ENCODE measurements at places on chromosomes 2 and 18.
A peak's percentile ranks its signal among the peaks of the same experiment; 100 is the strongest.

GRCh38 chr2:171847627-171848026, 46.4 kb downstream of the SLC25A12 start:
- no peak for ATAC-seq

DNA sequence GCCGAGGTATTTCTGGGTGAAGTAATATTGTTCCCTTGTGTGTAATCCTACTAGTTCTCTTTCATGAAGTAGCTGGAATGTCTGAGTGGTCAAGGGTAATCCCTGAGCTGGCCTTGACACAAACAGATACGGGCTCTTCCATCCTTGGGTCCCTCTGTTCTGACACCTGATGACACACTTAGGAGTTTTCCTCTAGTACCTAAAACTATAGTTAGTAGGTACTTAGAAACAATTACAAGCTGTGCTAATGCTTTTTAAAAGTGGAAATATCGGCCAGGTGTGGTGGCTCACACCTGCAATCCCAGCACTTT, 59.2 kb upstream of the IL1R1 start:
- ATAC-seq, result peak; percentile 16

GRCh38 chr2:131121464-131121863, 16.3 kb downstream of the PLEKHB2 start:
- no peak for ATAC-seq

GRCh38 chr2:61471905-61472805, 1.3 kb upstream of the USP34 start:
- ATAC-seq, result no peak

- ATAC-seq, result no peak
Measured at GRCh38 chr2:122639176-122639575, 883.7 kb downstream of the TSN start.

DNA sequence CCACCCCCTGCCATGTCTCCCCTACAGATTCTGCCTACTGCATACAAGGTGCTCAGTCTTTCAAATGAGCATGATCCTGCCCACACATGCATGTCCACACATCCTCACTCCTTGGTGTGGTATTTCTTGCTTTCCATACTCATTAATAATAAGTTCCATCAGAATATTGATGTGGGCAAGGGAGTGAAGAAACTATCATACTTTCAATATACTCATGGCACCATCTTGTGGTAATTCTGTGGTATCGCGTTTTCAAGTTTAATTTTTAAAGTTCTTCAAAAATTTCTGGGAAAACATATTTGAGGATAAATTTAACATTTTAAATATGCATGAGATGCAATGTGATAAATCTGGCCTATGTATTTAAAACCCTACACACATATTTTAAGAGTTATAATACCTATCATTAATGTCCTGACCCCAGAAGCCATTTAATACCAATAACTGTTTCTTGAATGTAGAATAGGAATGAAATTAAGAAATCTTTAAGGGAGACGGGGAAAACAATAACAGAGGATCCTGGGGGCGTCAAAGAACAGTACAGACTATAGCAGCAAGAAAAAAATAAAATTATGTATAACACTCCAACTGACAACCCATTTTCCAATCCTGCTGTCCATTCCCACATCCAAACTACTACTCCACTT, 110.1 kb downstream of the ZNF385B start:
- no peak for ATAC-seq

DNA sequence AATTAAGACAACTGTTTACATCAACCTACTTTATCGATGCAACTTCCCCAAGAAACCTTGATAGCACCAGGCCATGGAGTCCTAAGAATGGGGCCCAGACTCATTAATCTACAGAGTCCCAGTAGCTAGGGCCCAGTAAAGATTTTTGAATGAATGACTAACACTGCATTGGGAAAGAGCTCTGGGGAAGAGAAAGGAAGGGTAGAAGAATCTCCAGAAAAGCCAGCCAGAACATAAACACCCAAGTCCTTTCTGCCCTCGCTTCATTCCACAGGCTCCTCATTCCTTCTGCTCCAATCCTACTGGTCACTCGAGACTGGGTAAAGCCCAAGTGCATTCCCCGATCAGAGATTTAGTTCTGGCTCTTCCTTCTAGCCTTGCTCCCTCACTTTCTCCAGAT, 44.3 kb downstream of the CYRIA start:
- ATAC-seq, result no peak

DNA sequence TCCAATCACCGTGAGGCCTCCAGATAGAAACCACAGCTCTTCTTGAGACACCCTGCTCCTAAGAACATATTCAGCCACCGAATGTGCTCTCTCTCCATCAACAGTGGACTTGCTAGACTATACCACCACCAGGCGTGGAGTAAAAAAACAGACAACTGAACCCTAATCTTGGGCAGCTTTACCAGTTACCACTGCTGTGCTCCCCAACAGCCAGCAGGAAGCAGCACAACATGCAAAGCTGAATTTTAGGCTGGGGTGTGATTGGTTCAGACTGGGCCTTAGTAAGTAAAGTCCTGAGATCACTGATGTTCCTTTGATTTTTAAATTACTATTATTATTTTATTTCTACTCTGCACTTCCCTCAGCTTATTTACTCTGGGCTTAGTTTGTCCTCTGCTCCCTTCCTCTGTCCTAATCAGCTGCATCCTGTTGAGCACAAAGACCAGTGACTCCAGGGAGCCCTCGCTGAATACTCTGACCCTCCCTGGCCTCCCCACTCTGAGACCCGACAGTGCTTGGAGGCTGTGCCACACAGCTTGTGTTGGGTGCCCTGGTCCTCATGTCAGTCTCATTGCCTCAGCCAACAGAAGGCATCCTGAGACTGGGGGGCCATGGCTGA, 21.9 kb downstream of the MRPL35 start:
- ATAC-seq, result no peak

DNA sequence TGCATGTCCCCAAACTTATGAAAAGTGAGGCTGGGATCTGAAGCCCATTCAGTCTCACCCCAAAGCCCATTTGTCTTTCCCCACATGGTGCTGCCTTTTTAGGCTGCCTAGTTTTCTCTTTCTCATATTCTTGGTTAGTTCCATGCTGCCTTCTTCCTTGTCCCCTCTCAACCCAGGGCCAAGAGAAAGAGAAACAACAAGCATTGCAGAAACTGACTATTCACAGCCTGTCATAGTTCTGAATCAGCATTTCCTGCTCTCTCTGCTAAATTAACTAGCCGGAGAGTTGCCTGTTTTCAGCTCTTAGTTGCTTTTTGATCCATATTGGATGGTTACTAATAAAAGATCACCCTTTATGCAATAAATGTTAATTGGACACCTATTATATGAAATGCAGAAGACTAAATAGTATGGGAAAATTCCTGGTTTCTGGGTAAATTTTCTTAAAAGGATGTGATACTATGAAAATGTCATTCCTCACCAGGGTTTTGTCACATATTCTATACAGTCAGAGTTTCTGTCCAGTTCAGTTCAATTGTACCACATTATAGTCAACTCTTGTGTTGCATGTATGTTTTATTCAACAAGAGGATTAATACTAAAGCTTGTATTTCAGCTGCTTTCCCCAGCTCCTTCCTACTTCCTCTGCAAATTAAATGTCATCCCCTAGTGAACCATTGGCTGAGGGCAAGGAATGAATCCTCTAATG, 246.5 kb downstream of the GALR1 start:
- ATAC-seq, result no peak

GRCh38 chr2:133843091-133843490, 274.8 kb upstream of the NCKAP5 start:
- ATAC-seq, result no peak

DNA sequence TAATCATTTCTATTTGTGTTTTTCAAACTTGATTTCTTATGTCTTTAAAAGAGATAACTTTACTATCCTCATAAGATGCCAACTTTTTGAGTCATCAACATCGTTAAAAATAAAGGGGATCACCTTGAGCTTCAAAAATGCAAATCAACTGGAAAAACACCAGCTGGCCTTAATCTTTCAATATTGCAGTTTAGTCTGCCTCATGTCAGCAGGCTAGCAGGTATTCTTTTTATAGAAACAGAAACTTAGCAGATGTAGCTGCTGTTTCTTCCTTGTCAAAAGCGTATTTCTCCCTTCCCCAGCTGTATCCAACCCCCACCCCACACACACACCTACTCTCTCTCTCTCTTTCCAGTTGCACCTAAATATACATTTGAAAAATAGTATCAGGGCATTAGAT, 154.1 kb upstream of the ZNF804A start:
- no peak for ATAC-seq

- no peak for ATAC-seq
Measured at GRCh38 chr2:142786918-142787702, 90.4 kb upstream of the KYNU start.

GRCh38 chr2:217915706-217916105, 87.1 kb downstream of the TNS1 start:
- no peak for ATAC-seq

- no peak for ATAC-seq
Measured at GRCh38 chr2:84732897-84733778, 147.7 kb downstream of the TRABD2A start.

DNA sequence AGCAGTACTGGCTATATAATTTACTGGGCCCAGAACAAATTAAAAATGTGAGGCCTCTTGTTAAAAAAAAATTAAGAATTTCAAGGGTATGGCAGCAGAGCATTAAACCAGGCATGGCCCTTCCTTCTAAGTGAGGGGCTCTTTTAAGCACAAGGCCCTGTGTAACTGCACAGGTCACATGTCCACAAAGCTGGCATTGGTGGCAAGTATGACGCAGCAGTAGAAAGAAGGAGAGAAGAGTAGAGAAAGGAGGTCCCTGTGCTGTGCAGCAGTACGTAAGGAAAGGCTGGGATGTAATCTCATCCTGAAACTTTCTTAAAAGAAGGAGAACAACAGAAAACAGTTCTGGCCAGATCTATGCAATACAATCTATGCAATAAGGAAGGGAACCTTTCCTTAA, 51.2 kb downstream of the MBD2 start:
- ATAC-seq, result no peak

DNA sequence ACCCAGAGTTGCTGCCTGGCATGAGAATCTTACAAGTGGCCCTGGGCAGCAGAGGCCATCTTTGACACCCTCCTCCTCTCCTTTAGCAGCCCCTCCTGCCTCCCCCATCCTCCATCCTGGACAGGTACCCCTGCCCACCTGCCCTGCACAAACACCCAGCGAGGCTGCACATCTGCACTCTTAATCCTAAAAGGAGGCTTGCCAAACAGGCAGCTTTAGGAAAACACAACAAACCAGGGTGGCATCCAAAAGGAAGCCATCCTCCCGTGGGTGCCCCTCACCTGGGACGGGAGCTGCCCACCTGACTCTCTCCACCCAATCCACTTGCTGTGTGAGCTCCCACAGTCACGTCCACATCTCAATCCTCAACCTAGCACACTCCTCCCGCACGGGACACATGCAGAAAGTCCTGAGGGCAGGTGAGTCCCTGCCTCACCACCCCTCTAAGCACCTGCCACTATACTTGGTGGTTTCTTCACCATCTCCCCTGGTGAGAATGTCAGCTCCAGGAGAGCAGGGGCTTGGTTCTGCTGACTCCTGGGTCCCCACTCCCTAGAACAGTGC, 5.8 kb downstream of the BIN1 start:
- no peak for ATAC-seq

- no peak for ATAC-seq
Measured at GRCh38 chr2:128594953-128595677, 276.4 kb upstream of the HS6ST1 start.

- no peak for ATAC-seq
Measured at GRCh38 chr2:222782201-222782730, 78.6 kb upstream of the ACSL3 start.

DNA sequence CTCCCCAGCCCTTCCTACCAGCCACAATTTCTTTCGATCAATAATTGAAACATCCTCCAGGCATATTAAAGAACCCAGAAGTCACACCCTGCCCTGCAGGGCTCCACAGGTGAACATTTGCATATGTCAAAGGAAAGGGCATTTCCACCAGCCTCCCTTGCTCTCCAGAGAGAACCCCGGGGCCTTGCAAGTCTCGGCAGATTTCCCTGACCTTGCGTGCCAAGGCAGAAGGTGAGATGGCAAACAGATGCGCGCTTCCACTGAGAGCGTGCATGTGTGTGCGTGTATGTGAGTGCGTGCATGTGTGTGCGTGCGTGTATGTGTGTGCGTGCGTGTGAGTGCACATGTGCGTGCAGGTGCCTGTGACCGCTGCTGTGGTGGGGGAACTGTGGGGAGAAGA, 120.3 kb downstream of the INO80D start:
- no peak for ATAC-seq

GRCh38 chr18:52254367-52254766, 85.6 kb upstream of the DCC start:
- no peak for ATAC-seq

DNA sequence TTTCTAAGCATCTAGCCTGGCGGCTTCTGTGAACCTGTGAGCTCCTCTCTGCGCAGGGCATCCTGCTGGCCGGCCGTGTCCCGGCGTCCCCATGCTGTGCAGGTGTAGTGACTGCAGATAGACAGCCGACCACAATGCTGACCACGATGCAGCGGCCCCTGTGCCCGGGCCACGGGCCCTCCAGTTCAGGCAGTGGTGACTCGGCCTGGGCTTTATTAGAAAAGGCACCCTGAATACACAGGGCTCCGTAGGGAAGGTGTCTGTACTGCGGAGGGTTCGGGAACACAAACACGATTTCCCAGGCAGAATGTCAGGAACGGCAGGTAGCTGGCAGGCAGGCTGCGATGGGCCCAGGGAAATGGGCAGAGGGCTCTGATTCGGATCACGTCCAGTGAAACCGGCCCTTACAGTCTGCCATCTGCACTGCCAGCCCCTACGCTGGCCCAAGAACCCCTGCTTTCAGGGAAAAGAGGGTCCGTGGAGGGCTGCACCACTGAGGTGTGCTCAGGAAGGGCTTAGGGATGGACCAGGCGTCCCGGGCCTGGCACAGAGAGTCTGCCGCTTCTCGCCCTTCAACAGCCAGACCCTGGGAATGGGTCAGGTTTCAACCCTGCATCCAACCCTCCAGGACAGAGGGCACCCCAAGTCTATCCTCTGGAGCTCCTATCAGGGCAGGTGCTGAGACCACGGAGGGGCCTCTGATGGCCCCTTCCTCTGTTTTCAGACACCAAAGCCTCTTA, 196.5 kb downstream of the HDAC4 start:
- no peak for ATAC-seq

DNA sequence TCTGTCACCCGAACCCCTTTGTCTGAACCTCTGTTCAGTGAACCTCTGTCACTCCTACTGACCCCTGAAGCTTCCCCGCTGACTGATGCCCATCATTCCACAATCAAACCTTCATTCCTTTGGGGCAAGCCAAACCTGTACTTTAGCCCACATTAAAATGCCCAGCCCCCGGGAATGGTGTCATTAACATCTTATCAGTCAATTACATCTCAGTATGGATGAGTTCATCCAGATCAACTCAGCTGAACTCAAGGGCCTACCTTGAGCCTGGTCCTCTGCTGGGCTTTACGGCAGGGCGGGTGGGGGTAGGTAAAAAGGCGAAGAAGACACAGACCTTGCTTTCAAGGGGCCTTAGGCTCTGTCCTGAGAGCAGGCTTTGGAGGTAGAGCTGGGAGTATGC, 154.4 kb upstream of the SMAD2 start:
- no peak for ATAC-seq

- ATAC-seq, result no peak
Measured at GRCh38 chr2:1594373-1595171, 149.7 kb downstream of the PXDN start.

- no peak for ATAC-seq
Measured at GRCh38 chr2:55721596-55722215, 28.1 kb upstream of the PNPT1 start.

- no peak for ATAC-seq
Measured at GRCh38 chr2:165648801-165649200, 145.2 kb downstream of the GALNT3 start.

Measured in gastroesophageal sphincter (tissue), 4 donors.